Epithelial cell of proximal tubule (primary cell): ENCODE measurements at places on chromosomes 16 and 17. TPM values are rescaled to one million over a fixed set of nuclear protein-coding genes. Genes with fewer than 3 reads are reported as not detected.

Gene CCL14
- total RNA-seq, result not detected in 2 replicates

Gene RHBDL1
- 0.43 and 1.2 TPM in 2 replicates for total RNA-seq

Gene LGALS9B
- not detected in 2 replicates for total RNA-seq

Gene CTCF
- total RNA-seq, result 25.9 and 32.0 TPM in 2 replicates

Gene KCNG4
- total RNA-seq, result not detected in 2 replicates

Gene GLYR1
- total RNA-seq, result 33.1 and 50.3 TPM in 2 replicates

Gene NATD1
- total RNA-seq, result 2.1 and 6.4 TPM in 2 replicates

Gene TPPP3
- total RNA-seq, result 0.36 TPM in 1 of 2 replicates, not detected in the other

Gene FSCN2
- total RNA-seq, result 0.51 TPM in 1 of 2 replicates, not detected in the other

Gene HP
- total RNA-seq, result not detected in 2 replicates

Gene KRTAP4-1
- not detected in 2 replicates for total RNA-seq

Gene LLGL2
- total RNA-seq, result 37.0 and 64.7 TPM in 2 replicates

Gene HS3ST6
- not detected in 2 replicates for total RNA-seq

Gene CMTM2
- total RNA-seq, result 0.29 and 1.8 TPM in 2 replicates

- no peak for DNase-seq
Measured at GRCh38 chr17:33786478-33786877, 468.6 kb upstream of the CCL2 start.

DNA sequence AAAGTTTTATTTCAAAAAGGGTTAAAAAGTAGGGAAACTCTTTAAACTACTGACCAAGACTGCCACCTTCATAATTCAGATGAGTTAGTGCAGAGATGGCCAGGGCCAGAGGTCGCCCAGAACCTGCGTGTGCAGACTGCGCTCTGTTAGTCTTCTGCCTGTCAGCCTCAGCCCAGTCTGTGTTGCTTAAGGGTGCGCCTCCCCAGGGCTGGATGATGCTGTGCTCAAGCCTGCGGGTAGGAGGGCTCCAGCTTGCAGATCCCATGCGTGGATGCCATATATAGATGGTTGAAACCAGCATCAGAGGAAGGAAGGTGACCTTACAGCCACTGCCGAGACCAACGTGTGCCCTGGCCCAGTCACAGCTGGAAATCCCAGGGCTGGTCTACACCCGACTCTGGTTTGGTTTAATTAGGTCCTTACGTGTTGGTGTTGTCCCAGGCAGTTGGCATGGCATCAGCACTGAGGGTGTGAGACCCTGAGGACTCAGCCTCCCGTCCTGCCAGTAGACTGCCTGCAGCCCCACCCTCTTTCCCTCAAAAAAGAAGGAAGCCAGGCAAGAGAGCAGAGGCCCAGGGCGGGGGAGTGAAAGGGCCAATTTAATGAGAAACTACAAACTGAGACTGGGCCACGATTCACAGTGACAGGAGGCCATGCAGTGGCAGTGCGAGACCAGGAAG is 27.7 kb downstream of the CDIP1 start:
- DNase-seq, result no peak

DNA sequence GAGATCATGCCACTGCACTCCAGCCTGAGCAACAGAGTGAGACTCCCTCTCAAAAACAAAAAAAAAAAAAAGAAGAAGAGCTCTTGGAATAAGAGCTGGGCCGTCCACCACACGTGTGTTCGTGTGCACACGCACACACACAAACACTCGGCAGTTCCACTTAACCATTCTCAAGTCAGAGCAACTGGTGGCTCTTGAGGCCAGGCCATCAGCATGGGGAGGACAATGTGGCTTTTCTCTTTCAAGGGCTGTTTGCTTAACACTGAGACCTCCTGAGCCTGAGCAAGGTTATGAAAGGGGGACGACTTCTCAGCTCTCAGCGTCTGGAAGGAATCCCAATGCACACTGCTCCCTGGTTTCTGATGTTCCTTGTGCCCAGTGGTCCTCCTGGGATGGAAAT is 444.9 kb downstream of the SOX9 start:
- DNase-seq, result no peak

GRCh38 chr17:40035162-40035559 is 19.0 kb downstream of the MED24 start:
- DNase-seq, result no peak

DNA sequence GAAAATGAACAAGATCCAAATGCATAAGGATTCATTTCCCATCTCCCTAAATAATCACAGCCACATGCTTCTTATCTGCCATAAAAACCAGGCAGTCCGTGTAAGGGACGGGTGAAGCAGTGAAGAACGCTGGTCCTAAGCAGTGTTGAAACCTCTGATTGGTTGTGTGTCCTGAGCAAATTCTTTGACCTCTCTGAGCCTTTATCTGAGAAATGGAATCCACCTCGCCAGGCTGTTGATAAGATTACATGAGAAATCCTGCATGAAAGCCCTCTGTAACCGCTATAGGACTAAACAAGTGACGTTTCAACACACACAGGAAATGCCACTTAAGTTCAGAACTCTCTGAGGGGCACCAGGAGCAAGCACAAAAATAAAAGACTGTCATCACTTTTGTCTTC is 26.8 kb downstream of the GAS7 start:
- DNase-seq, result no peak

DNA sequence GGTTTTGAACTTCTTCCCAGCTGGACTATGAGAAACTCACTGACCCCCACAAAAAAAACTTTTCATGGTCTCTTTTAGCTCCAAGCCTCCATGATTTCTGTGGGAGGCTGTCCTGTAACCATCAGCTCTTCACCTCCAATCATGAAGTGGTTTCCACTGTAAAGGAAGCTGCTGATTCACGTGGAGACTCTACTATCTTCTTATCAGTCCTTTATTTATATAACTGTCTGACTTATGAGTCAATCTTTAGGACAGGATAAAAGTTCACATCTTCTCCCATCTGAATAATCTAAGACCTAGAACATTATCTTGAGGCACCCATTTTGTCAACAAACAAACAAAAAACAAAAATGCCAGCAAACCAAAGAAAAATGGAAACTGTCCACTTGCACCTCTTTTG is 409.9 kb downstream of the SLC39A11 start:
- DNase-seq, result no peak

GRCh38 chr16:58853854-58854791 is 120.0 kb upstream of the GOT2 start:
- DNase-seq, result no peak

DNA sequence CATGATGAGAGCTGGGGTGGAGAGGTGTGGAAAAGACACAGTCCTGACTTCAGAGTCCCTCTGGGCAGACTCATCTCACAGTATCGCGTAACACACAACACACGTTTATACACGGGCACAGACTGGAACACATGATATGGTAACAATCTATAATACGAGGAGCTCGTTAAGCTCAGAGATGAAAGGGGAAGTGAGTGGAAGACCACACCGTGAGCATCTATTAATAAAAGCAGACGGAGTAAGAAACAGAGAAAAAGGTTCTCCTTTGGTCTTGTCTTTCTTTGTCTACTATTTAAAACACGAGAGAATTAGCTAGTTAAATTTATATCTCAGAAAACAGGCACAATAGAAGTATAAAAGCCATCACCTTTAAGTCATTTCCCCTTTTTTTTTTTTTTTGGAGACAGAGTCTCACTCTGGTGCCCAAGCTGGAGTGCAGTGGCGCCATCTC is 13.5 kb downstream of the ANKRD11 start:
- no peak for DNase-seq

- no peak for DNase-seq
Measured at GRCh38 chr16:51383909-51384308, 232.8 kb upstream of the SALL1 start.

GRCh38 chr17:45966606-45967280 is 32.3 kb upstream of the STH start:
- no peak for DNase-seq

DNA sequence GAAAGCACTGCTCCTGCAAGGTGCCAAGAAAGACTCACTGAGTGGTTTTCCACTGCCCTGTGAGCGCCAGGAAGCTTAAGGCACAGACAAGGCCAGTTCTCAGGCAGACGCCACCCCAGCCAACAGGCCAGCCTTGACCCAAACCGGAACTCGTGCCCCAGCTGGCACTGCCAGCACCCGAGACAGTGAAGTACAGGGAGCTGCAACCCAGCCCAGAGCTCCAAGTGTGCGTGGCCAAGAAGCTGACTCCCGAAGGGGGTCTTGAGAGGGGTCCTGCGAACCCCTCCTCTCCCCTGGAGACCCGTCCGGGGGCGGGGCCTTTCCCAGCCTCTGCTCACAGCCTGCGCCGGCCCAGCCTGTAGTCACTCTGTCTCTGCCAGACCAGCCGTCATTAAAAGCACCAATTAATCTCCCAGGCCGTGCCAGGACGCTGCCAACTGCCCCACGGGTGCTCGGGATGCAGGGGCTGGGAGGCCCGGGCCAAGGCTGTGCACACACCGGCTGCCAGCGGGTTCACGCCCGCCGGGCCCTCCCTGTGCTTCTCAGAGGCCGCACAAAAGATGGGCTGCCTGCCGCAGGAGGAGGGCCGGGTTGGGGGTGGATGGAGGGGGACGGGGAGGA is 4.4 kb upstream of the SOX8 start:
- DNase-seq, result no peak

- no peak for DNase-seq
Measured at GRCh38 chr16:35011-35677, 18.3 kb downstream of the POLR3K start.
